ENCODE measurements at places on chromosomes 7 and 10.

- no peak for DNase-seq
Observed at GRCh38 chr7:82405301-82405700, 38.3 kb downstream of the CACNA2D1 start.

DNA sequence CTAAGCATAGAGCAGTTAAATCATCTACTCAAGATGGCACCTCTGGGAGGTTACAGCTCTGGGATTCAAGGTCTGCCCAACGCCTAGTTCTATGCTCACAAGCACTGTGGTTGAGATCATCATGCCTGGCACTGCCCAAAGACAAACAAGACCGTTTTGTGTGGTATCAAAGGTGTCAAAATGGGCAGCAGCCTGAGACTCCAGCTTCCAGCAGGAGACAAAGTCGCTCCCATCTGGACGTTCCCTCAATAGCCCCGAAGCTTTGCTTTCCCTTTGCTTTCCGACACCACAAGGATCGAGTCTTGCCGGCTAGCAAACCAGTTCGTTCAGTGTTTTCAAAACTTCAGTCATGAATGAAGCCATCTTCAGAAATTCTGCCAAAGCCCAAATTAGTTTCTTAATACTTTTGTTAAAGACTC, 5.1 kb downstream of the HABP2 start:
- no peak for DNase-seq

GRCh38 chr7:14760730-14761478, 141.6 kb downstream of the DGKB start:
- no peak for DNase-seq

- no peak for DNase-seq
Observed at GRCh38 chr10:94439275-94439861, 37.0 kb downstream of the TBC1D12 start.

GRCh38 chr10:116690356-116691322, 51.7 kb downstream of the HSPA12A start:
- no peak for DNase-seq

DNA sequence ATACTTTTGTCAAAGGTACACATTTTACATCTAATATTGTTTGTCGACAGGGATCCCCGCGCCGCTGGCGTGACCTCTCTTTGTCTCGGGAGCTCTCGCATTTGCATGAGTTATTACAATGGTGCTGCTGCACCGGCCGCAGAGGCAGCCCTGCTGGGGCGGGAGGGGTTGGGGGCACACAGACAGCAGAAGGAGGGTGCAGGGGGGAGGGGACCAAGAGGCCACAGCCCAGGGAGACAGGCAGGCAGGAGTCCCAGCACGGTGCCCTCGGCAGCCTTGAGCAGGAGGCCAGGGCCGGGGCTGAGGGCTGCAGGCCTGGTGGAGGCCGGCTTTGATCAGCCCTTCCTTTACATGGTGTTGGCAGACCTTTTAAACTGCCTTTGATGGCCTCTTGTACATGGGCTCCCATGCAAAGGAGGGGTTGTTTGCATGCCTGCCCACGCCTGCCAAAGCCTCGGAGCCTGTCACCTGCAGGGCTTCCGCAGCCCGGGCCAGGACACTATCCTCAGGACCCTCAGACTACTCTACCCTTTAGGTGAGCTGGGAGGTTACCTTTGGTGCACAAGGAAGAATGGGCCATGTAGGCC, 95.5 kb downstream of the EBF3 start:
- DNase-seq: peak; percentile 44

DNA sequence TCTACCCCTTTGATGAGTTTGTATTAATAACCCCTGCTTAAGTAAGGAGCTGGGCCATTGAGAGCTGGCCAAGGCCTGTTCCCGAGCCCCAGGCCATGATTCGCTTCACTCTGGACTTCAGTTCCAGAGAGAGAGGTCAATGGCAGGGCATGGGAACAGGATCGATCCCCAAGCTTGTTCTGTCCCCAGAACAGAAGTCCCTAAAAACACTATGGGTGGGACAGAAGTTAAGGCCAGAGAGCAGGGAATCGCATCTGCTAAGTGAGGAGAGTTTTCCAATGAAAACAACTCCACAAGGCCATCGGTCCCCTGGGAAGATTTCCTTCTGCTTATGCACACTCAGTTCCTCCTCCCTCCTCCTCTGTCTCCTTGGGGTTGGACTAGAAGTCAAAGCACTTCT, 159.6 kb downstream of the LSM5 start:
- DNase-seq: no peak

GRCh38 chr10:22712956-22713852, 1.2 kb downstream of the PIP4K2A start:
- DNase-seq: no peak

DNA sequence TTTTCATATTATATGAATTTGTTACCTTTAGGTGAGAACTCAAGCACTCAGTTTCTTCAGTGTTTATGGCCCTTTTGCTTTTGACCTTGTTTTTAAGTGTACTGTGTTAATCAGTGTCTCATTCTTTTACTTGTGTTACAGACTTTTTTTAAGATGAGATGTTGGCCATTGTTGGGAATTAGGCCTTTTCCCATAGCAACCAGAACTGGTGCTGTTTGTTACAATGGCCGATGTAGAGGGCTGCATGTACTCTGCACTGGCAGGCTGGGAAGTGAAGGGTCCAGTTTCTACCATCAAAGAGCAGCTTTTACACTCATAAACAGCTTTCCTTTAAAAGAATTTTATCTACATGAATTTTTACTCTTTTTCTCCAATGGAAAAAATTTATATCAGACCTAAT, 65.1 kb downstream of the SHH start:
- no peak for DNase-seq

- no peak for DNase-seq
Observed at GRCh38 chr7:51077987-51078370, 238.6 kb downstream of the COBL start.

- no peak for DNase-seq
Observed at GRCh38 chr10:116272440-116273283, at the start of gene GFRA1. GFRA1 (minus strand) TSS chr10:116273206; CDS start chr10:116272029, 1,177 bp downstream.

DNA sequence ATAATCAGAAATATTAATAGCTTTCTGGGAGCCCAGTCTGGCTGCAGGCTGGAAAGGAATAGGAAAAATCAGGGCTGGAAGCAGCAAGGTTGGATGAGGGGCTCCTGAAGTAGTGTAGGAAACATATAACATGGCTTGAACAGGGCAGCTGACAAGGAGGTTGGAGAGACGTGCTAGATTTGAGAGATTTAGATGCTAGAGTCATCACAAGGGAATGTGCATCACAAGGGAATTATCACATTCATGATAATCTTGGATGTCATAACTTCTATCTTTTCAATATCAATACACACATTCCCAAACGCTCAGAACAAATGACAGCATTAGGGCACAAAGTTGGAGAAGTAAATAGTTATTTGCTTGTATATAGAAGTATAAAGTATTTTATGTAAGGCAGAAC, 120.9 kb upstream of the EGFR start:
- DNase-seq: no peak

DNA sequence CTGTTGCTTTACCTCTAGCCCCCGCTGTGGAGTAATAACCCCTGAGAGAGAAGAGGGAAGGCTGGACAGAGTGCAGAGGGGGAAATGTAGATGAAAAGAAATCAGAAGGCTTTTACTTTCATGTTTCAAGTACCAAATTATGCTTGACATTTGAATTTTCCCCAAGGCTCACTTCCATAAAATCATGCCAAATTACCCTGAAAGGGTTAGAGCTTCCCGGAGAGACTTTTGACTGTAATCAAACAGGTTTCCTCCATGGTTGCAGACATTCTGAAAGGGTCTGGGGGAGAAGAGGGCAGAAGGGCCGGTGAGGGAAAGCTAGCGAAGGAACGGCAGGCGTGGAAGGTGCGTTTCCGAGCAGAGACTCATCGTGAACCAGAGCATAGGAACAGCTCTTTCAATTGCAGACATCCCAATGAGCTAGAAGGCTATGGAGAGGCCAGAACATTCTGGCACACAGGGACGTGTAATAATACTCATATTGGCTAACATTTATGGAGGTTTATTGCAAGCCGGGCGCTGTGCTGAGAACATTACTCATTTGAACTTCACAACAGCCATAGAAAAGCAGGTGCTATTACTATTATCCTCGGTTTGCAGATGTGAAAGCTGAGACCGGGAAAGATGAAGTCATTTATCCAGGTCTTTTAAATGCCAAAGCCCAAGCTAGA, 620.8 kb upstream of the AUTS2 start:
- no peak for DNase-seq

- DNase-seq: no peak
Observed at GRCh38 chr10:117204316-117204715, 7.0 kb downstream of the KCNK18 start.

GRCh38 chr10:119095640-119096039, 8.3 kb upstream of the DENND10 start:
- no peak for DNase-seq

- no peak for DNase-seq
Observed at GRCh38 chr10:131043039-131043691, 268.4 kb downstream of the TCERG1L start.

- no peak for DNase-seq
Observed at GRCh38 chr10:35352512-35352911, 16.2 kb downstream of the CCNY start.

GRCh38 chr10:3919709-3920308, 134.8 kb upstream of the KLF6 start:
- DNase-seq: no peak

GRCh38 chr10:29532256-29532878, 102.4 kb downstream of the SVIL start:
- no peak for DNase-seq

- DNase-seq: no peak
Observed at GRCh38 chr10:77664696-77665095, 27.1 kb upstream of the KCNMA1 start.

DNA sequence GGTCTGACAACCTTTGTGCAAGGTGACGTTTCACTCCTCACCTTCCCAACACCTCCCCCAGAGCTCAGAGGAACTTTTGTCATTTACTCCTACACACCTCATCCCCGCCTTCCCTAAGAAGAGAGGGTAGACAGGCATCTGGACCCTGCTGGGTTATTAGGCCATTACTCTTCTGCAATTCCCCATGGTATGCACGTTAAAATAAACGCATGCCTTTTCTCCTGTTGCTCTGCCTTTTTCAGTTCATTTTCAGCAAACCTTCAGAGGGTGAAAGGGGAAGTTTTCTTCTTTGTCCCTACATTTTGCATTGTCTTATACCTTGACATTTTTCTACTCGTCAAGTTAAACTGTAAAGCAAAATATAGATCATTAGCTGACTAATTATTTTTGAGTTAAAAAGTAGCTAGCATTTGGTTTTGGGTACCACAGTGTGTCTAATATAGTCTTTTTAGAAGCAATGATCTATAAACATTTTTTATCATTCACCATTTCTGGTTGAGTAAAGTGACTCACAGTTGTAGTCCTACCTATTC, 10.5 kb upstream of the EDRF1 start:
- no peak for DNase-seq

DNA sequence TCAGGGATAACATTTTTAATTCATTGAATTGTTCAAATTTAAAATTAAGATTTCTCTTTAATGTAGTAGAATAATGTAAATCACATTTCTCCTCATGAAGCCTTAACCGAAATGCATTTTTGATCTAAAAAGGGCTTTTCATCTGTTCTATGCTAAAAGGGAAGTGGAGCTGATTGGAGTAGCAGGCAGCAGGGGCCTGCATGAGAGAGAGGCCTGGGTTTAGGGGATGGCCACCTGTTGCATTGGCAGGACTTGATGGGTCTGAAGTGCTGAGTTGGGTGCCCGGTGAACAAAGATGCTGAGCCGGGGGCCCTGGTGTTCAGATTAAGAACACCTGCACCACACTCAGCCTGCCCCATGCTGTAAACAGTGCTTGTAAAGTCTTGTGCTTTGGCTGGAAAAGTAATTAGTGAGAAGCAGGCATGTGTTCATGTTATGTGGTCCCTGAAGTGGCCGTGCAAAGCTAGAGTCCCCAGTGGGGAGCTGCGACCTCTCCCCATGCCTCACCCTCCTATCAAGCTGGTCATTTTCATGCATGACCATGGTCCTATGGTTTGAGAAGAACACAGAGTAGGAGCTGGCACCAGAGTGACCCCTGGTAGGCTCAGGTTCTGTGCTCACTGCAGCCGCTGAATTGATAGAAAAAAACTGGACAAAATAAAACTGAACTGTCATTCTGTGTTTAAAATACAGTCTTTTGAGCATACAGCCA, 124.3 kb downstream of the ADCY1 start:
- DNase-seq: no peak

DNA sequence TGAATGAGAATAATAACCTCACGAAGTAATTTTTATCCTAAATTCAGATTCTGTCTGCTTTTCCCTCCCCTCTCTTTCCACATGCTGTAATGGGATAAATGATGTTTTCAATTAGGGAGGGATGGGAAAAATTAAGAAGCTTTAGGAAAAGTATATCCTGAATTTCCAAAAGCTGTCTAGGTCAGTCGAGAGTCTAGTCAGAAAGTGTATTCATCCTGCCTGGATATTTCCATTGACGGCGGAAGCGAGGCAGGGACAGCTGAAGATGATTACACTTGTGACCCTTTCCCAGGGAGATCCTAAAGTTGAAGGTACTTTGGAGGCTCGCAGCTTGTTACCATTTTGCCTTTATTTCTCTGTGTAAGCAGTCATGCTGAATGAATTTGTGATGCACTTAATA, 204.1 kb downstream of the ZNF365 start:
- DNase-seq: no peak

DNA sequence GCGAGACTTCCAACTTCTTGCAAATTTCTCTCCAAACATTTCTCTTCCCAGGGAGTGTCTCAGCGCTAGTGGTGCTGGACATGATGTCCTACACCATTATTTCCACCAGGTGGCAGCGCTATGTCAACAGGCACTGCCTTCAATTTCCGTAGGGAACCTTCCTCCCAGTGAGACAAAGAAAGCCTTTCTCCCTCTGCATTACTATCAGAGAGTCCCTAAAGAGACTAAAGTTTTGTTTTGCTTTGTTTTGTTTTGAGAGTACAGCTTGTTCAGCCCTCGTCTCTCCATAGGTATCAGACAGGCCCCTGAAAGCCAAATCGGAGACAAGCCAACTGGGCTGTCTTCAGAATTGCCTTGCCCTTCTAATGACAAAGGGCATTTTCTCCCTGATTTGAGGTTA, 44.2 kb upstream of the GGCT start:
- DNase-seq: peak; percentile 48

DNA sequence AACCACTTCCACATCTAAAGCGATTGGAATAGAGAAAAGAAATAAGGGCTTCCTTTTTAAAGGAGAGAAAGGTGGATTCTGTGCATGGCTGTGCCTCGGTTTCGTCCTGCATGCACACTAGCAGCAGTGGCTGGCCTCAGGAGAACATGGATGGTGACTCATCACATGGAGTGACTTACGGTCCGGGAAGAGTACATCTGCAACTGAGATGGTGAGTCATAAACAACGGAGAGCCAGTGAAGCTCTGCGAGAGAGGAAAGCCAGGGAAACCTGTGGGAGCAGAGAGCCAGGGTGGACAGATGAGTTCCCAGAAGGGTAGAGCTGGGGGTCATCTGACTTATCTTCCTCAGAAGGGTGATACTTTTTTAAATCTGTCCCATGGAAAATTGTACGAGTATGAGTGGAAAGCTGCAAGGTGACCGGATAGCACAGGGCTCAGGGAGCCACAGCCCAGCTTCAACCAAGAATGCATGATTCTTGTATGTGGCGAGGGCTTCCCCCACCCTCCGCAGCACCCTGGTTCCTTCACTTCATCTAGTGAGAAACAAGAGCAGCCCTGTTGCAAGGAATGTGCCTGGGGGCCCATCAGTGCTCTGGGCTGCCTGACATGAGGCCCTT, 259.1 kb downstream of the KLF6 start:
- no peak for DNase-seq

- no peak for DNase-seq
Observed at GRCh38 chr10:26721561-26721960, 24.1 kb downstream of the PDSS1 start.

- no peak for DNase-seq
Observed at GRCh38 chr7:155322530-155322929, 24.9 kb downstream of the INSIG1 start.

Measured in NCI-H526 treated with DMSO at 0.1 percent for 48 hours (cell line).